ENCODE measurements at places on chromosomes 2 and 18.

- DNase-seq, result no peak
Measured at GRCh38 chr2:26838121-26838906, 9.6 kb upstream of the DPYSL5 start.

- DNase-seq, result no peak
Measured at GRCh38 chr2:239514754-239515530, 114.1 kb upstream of the HDAC4 start.

- DNase-seq, result no peak
Measured at GRCh38 chr2:235055891-235056516, 104.2 kb downstream of the SH3BP4 start.

DNA sequence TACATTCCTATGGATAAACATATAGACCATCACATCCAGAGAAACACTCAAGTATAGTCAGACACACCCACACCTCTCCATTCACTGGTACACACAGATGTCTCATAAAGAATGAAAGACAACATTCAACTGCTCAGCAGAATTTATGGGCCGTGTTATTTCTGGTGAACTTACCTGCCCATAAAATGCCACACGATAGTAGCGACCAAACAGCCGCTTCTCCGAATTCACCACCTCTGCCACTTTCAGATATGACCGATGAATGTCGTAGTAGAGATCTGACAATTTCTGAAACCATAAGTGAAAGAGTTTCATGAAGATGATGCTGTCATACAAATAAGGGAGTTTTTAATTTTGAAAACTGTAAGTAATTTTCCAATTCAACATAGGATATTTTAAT lies 70.7 kb upstream of the CCDC195 start:
- no peak for DNase-seq

DNA sequence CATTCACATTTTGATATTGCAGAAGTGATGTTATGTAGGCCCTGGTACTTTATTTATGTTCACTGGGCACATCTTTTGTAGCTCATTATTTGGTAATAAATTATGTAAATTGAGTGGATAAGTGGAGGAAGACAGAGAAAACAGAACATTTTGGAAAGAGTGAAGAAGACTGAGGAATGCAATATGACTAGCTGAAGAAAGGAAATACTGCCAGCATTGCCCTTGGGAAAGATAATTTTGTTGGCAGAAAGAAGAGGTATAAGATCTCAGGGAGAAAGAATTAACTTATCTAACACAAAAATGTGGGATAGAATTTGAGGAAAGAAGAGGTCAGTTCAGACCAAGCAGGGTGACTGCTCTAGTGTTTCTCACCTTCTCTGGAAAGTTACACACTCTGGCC lies 118.8 kb downstream of the TTC27 start:
- no peak for DNase-seq

DNA sequence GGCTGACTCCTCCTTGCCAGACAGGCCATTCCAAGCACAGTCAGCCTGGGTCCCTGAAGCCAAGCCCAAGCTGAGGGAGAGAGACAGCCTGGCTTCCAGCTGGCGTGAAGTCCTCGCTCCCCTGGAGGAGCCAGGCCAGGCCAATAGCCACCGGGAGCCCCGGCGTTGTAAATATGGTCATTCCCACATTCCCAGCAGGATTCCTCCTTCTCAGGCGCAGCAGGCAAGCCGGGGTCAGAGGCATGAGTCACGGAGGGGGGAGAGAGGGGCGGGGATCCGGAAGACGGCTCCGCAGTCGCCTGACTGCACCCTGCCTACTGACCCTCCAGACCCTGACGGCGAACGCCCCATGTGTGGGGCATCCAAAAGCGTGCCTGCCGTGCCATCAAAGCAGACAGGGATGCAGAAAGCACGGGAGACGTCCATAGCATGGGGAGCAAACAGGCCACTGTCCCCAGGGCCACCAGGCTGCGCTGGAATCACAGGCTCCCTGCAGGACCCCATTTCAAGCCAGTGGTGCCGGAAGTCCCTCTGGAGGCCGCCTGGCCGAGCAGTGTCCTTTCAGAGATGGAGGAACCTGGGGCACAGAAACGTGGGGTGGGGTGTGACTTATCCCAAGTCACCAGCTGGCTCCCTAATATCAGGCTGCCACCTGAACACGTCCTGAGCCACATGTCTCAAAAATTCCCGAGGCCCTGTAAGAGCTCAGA lies 48.2 kb downstream of the TWIST2 start:
- DNase-seq, result no peak

DNA sequence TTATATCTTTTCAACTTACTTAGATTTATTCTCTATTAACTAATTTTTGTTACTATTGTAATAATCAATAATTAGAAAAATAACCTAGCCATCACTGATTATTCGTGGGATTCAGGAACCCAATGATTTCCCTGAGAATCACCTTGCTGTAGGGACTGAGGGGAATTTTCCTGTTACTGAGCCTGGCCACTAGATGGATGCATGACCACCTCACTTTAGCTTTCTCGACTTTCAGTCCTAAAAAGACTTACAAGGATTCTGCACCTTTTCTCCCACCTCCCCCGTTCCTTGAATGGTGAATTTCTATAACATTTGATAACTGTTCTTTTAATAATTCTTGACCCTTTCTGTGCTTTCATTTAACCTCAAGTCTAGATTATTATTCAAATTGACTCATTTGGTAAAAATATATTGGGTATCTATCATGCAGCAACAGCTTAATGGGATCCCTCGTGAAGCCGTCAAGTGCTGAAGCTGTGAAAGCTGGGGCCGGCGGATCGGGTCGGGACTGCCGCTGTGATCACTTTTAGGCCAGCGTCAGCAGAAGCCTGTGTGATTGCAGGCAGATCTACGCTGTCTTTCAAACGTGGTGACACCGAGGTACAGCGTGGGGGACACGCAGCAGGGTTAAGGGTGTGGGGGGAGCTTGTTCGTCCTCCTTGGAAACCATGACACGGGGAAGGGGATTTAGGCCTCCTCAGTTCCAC lies 38.8 kb upstream of the TMEM18 start:
- peak; percentile 64 for DNase-seq

DNA sequence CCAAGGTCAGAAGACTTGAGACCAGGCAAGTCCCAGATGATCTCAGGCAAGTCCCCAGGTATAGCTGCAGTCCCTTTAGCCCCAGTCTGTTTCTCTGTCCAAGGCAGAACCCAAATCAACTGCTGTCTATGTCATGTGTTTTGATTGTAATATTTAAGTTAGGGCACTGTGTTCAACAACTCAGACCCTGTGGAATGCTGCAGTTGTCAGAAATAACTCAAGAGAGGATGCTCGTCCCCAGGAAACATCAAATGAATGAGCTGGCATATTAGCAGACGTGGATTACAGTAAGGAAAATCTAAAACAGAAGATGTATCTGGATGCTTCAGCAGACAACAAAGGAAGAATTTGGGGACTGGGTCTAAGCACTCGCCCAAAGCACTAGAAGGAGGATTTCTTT lies 70.1 kb downstream of the BCL11A start:
- no peak for DNase-seq

DNA sequence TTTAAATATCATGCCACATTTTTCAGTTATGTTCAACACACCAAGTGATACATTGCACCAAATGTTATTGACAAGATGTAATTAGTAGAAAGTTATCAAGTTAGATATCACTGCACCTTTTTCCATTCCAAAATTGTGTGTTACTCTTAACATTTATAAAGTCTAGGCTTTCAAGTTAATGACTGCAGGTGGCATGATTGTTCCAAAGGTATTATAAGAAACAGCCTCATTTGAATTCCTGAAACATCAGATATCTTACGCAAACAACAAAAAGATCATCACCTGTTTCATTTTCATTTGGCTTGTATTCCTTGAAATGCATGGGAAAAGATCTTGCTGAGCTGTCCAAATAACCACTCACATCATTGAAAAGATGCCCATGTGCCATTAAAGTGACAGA lies 1528.2 kb upstream of the ZEB2 start:
- DNase-seq, result no peak

DNA sequence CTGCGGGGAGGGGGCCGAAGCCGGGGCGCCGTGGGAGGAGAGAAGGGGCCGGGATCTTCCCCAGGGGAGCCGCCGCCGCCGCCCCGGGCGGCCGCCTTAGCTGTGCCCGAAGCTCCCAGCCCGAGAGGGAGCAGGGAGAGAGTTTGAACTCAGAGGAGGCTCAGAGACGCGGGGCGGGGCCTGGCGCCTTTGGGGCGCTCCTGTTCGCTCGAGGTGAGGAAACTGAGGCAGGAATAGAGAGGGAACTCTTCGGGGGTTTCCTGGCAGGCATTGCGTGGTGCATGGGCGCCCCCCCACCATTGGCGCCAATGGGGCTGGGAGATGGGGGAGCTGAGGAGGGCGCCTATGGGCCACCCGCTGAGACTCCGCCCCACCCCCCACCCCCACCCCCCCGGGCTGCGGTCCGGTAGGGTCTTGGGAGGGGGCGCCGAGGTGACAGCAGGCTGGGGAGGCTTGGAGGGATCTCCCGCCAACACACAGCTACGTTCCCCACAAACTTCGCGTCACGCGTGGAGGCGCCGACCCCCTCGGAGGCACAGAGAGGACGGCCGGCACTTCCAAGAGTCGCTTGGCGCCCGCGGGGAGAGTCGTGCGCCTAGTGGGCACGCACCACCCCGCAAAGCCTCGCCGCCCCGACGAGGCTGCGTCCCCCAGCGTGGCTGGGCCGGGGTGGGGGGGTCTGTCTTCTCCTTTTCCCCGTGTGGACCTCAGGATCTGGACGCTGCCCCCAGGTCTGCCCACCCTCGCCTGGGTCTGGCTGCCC lies 680 bp downstream of the CTDSP1 start:
- peak; percentile 15 for DNase-seq

GRCh38 chr2:236176417-236176816 lies 8.2 kb upstream of the GBX2 start:
- no peak for DNase-seq

GRCh38 chr2:24878341-24878740 lies 41.7 kb downstream of the ADCY3 start:
- no peak for DNase-seq

DNA sequence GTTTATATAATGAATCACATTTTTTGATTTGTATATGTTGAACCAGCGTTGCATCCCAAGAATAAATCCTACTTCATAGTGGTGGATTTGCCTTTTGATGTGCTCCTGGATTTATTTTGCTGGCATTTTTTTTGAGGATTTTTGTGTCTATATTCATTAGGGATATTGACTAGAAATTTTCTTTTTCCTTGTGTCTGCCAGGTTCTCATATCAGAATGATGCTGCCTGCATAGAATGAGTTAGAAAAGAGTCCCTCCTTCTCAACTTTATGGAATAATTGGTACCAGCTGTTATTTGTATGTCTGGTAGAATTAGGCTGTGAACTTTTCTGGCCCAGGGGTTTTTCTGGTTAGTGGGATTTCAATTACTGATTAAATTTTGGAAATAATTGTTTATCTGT lies 457.4 kb upstream of the DSEL start:
- DNase-seq, result no peak

GRCh38 chr18:76546088-76546435 lies 51.0 kb upstream of the ZNF516 start:
- DNase-seq, result no peak

DNA sequence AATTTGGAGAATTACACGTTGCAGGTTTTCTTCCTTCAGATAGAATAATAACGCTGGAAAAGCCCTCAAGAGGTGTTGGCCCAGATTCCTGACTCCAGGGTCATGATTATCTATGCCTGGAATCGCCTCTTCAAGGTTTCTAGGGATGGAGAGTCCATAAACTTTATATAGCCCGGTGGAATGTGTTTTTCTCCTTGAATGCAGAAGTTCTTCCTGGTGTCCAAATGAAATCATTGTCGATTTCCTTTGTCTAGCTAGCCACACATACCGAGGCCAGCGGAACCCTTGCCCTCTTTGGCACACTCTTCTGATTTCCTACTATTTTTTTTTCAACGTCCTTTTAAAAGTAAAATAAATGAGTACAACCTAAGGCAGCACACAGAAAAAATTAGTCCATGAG lies 117.8 kb downstream of the PID1 start:
- peak; percentile 26 for DNase-seq

GRCh38 chr18:22166069-22166950 lies 3.1 kb upstream of the GATA6 start:
- DNase-seq, result no peak

GRCh38 chr2:40304340-40304739 lies 147.6 kb downstream of the SLC8A1 start:
- DNase-seq, result no peak

DNA sequence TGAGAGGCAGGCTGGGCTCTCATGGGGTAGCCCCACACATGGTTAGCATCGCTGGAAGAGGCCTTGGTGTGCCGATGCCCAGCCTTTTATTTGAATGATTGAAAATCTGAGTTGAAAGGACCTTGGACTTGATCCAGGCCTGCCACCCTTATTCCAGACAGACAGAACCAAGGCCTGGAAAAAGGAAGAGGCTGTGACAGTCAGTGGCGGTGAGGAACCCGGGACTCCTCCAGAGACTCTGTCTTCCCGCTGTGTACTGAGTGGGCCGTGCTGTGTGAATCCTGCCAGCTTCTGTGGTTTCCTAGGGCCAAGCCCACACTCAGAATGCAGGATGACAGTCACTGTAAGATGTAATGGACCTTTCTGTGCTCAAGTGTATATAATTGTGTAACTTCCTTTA lies 218.5 kb downstream of the LDLRAD4 start:
- peak; percentile 22 for DNase-seq

DNA sequence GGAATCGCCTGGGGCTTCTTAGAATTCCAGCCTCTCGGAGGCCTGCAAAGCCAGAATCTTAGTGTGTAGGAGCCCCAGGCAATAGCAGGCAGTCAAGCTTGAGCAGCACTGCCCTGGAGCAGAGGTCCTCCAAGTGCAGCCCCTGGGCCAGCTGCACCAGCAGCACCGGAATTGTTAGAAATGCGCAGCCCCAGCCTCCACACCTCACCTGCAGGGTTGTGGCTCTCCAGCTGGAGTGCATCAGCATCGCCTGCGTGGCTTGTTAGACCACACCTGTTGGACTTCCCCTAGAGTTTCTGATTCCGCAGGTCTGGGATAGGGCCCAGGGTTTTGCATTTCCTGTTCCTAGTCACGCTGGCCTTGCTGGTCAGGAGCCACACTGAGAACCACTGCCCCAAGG lies 100.3 kb downstream of the ASAP2 start:
- DNase-seq, result no peak

DNA sequence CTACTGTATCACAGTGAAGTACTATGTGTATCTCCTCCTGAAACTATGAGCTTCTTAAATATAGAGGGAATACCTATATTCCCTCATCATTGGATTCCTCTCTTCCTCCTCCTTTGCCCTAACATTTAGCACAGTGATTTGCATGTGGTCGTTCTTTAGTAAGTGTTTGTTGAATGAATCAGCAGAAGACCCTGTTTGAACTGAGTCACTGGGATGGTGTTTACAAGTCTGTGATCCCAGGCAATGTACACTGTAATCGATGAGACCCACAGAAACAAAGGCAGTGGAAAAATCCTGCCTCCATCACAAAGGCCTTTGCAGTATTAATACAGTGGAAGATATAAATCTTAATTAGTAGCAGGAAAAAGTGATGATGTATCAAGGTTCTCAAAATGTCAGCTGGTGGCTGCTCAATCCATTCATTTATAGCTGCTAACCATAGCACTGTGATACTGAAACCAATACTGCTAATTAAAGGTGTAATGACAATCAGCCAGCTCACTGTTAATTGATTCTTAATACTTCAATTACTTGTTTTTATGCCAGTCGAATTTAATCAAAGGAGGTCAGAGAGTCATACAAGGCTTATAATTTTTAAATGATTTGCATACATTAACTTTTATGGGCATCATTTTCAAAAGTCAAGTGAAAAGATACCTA lies 20.8 kb upstream of the MYO3B start:
- DNase-seq, result no peak

GRCh38 chr2:156057647-156058046 lies 274.9 kb downstream of the NR4A2 start:
- DNase-seq, result no peak

GRCh38 chr18:13371689-13372418 lies 153.3 kb downstream of the LDLRAD4 start:
- no peak for DNase-seq
